ENCODE measurements at places on chromosomes 12 and 14.

DNA sequence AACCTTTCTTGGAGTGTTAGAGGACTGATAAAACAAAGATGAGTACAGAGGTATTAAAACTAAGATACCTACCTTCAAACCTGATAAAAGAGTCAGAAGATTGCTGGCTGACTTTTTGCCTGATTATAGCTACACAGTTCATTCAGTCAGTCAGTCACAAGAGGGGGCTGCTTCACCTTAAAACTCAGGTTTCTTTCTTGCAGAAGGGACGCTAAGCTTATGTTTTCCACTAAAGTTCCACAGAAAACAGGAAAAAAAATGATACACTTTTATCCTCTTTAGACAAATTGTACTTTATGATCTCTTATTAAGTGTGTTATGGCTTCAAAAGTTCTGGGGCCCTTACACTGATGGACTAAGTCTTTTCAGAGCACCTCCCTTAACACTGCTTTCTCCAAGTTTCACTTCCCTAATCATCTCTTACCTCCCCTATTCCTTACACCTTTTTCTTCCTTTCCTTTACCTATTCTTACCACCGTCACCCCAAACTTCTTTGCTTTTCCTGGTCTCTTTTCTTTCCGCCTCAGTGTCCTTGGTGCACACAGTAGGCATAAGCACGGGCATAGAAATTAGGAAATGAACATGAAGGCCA lies 448.7 kb upstream of the OR4E1 start:
- no peak for DNase-seq

DNA sequence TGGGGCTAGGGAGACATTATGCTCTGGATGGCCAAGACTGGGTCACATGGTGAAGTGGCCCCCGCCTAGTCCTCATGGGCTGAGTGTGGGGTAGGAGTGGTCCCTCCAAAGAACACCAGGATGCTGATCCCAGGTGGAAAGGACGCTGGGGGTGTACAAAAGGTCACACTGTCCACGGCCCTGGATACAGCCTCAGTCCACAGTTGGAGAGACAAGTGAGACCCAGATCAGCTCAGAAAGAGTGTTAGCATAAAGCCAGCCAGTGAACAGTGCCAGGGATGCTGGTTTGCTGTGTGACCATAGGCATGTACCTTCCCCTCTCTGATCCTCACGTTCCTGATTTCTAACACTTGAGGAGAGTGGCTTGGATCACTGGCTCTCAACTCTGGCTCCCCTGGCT lies 13.4 kb upstream of the OAS2 start:
- no peak for DNase-seq

DNA sequence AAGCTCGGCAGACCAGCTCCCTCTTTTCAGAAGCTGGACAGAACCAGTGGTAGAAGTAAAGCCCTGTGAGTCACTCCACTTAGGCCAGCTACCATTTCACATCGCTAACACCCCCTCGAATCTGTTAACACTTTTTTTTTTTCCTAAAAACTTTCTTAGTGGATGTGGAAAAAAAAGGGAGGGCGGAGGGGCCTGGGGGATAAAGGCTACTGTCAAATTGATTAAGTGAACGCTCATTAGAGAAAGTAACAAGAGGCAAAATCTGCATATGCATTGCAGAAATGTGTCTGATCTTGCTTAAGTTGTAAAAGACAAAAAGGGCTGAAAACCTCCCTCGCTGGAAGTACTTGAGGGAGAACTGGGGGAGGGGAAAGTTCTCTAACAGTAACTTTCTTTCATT lies 86.6 kb upstream of the OTX2 start:
- DNase-seq: no peak

GRCh38 chr14:59360923-59361794 lies 104.0 kb downstream of the GPR135 start:
- no peak for DNase-seq

DNA sequence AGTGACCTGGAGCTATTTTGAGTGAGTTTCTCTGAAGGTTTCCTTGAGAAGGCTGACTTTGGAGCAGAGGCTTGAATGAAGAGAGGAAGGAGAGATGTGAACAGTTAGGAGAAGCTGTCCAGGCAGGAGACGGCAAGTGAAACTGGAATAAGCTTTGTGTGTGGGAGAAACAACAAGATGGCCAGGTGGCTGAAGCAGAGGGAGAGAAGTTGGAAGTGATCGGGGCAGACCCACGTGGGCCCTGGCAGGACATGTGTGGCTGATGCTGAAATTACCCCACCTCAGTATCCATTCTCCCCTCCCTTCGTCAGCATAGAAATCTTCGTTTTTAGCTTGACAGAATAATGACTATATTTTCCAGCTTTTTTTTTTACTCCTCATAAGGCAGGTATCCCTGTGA lies 809.2 kb upstream of the TMEM132C start:
- no peak for DNase-seq

- DNase-seq: no peak
Observed at GRCh38 chr14:72666610-72667009, 227.3 kb downstream of the DPF3 start.

DNA sequence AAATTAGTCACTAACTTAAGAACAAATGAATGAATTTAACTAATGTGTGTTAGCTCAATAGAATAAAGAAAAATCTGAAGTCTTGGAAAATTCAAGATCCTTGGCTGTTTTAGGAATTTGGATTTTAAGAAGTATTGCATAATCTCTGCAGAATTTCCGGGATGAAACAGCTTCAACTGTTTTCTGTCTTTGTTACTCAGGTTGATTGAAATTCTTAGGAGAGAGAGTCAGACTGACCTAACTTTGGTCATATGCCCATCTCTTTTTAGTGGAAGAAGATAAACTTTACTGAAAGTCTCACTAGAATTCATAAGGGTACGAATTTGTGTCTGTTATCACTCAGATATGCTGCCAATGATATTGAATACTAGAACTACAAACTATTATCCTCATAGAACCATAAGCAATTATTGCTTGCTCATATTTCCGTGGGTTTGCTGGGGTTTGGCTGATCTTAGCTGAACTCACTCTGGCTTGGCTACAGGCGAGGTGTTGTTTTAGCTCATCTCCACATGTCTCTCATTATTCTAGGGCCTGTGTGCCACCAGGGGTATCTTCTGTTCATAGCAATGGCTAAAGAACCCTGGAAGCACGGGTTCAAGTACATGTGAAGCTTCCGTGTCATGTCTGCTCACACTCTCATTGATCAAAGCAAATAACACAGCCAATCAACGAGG lies 257.4 kb upstream of the NOVA1 start:
- DNase-seq: no peak

DNA sequence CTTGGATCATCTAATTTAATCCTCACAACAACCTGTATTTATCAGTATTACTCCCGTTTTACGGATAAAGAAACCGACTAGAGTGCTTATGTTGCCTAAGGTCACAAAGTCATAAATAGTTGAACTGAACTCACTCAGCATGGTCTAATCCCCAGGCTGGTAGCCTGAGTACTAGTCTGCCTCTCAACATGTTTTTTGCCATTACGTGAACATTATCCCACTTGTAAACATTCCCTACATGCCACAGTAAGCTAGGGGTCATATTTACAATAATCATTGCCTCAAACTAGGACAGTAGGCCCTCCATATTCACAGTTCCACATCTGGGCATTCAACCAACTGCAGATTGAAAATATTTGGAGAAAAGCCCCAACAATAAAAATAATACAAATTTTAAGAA lies 12.1 kb downstream of the SNRPF start:
- DNase-seq: no peak

DNA sequence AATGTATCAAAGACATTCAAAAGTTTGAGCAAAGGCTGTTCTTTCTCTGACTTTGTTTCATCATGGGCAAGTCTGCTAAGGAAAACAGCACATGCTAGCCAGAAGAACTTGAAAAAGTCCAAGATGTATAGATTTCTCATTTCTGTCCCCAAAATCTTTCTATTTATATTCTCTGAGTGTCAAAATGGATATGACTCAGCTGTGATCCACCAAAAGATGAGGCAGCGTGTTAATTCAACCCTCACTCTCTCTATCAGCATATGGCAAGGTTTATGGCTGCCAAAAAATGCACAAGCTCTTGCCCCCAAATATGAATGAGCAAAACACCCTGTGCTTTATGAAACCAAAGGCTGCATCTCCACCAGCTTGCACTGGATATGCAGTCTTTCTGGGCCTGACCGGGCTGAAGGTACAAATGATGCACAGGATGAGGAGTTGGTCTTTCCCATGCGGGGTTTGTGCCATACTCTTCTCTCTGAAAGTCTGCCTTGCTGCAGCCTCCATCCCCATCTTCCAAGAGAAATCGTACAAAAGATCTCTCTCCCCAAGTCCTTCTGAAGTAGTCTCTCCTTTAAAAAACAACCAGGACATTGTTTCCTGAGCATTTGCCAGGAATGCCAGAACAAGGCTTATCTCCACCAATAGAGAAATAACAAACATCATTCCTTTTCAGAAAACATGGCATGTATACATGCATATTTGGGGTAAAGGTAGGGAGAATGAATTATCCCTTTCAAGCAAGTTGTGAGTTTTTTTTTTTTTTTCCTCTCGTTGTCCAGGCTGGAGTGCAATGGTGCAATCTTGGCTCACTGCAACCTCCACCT lies 203.4 kb downstream of the TMX1 start:
- no peak for DNase-seq

- DNase-seq: no peak
Observed at GRCh38 chr14:47678157-47678556, 2.8 kb upstream of the MDGA2 start.

DNA sequence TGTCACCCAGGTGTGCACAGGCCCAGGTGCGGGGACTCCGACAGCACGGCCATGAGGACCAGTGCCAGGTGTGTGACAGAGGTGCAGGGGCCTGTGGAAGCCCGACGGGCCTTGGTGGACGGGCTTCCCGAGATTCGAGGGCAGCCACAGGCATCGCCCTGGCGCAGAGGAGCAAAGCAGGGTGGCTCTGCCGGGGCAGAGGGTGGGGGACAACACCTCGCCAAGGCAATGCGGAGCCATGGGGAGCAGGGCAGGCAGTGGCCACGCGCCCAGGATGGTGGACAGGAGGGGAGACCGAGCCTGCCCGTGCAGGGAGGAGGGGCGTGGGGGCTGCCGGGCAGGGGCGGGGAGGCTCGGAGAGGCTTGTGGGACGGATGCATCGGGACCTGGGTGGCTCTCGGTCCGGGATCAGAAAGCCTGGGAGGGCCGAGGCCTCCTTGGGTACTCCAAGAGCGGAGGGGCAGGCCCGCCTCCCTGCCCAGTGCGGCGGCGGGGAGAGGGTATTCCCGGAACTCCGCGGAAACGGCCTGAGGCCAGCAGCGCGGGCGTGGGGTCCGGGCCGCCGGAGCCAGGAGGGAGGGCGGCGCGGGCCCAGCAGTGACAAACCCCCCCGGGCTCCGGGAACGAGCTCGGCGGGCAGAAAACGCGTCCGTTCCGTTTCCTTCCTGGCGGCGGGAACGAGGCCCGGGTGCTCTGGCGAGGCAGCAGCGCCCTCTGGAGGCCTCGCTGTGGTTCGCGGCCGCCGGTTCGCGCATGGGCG lies 1.6 kb downstream of the TMEM121 start:
- DNase-seq: peak; percentile 71

DNA sequence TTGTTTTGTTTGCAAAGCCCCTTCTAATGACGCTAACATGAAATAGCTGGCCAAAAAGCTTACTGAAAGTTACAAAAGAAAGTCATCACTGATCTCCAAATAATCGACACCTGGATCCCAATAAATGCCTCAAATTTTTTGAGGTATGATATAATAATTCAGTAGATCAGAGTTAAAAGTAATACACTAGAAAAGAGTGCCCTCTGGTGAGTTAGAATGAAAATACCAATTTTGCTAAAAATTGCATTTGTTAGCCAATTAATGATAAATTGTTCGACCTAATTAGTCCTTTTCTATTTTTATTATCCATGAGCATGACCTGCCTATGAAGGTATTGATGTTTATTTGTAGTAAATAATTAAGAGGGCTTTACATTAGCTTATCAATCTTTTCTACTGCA lies 78.6 kb downstream of the CEP128 start:
- no peak for DNase-seq

GRCh38 chr12:122333142-122334087 lies 67.1 kb upstream of the VPS33A start:
- DNase-seq: no peak

- DNase-seq: no peak
Observed at GRCh38 chr14:99072956-99073355, 199.0 kb downstream of the BCL11B start.

GRCh38 chr14:55309761-55310365 lies 38.6 kb downstream of the FBXO34 start:
- no peak for DNase-seq

- DNase-seq: no peak
Observed at GRCh38 chr12:28234444-28234843, 44.2 kb downstream of the CCDC91 start.

- no peak for DNase-seq
Observed at GRCh38 chr12:63752283-63752682, 27.4 kb upstream of the RXYLT1 start.

- DNase-seq: no peak
Observed at GRCh38 chr12:67671419-67671818, 22.9 kb downstream of the DYRK2 start.

- DNase-seq: no peak
Observed at GRCh38 chr14:101855958-101856357, 94.4 kb downstream of the PPP2R5C start.

- no peak for DNase-seq
Observed at GRCh38 chr12:5723071-5723470, 222.0 kb downstream of the ANO2 start.
